Stimulated activated CD4-positive, alpha-beta T cell treated with anti-CD3 and anti-CD28 coated beads, Interleukin-2, amount 100 ng/mL, for 48 hours (primary cell): ENCODE measurements at places on chromosomes 1 and 21.

DNA sequence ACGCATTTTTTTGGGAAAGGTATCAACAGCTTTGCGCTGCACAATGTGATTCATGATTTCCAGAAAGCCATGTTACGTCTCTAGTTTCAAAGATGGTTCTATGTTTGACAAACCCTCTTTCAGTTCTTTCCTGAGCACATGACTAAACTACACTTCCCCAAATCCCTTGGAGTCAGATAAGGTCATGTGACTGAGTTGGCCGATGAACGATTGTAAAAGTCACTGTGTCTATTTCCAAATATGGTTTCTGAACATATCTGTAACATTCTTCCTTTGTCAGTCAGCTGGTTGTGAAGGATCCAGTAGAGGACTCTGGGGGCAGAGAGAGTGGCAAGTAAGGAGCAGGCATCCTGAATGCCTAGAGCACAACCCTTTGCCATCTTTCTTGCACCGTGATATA lies 35.4 kb downstream of the TMPRSS15 start:
- no peak for DNase-seq

DNA sequence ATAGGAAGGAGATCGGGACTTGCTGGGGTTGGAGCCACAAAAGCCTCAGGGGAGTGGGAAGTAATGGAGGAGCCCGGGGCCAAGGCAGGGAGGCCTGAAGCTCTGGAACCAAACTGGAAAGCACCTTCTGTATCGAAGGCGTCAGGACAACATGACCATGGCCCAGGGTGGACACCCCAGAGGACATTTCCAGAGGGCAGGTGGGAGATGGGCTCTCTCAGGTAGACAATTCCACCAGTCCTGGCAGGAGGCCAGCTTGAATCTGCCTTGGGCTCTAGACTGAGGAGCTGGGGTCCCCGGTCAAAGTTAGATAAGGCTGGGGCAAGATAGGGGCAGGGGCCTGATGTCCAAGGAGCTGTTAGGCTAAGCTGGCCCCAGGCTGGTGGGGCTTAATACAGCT lies 104.9 kb upstream of the EDN2 start:
- DNase-seq: no peak

- DNase-seq: no peak
These were observed 5.5 kb downstream of the RHOC start for GRCh38 chr1:112701227-112702066.

GRCh38 chr1:118250232-118250631 lies 65.2 kb upstream of the SPAG17 start:
- DNase-seq: no peak
